A549 (cell line): ENCODE measurements at places on chromosomes 5 and 9. TPM values are rescaled to one million over a fixed set of nuclear protein-coding genes. Genes with fewer than 3 reads are reported as not detected.
A peak's percentile ranks its signal among the peaks of the same experiment; 100 is the strongest.

DNA sequence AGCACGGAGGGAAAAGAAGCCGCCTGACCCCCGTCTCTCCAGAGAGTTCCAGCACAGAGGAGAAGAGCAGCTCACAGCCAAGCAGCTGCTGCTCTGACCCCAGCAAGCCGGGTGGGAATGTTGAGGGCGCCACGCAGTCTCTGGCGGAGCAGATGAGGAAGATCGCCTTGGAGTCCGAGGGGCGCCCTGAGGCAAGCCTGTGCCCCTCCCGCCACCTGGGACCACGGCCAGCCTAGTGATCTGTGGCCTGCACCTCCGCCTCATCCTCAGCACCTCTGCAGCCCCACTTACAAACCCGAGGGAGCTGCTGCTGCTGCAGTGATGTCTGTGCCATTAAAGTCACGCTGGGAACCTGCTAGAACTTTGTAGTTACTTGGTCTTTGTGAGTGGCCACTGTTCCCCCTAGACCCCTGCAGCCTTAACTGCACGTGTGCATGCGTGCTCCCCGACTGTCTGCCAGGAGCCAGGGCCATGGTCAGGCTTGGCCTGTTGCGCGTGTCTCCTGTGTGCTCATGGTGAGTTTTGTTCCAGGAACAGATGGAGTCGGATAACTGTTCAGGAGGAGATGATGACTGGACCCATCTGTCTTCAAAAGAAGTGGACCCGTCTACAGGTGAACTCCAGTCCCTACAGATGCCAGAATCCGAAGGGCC is 12.5 kb downstream of the SQSTM1 start:
- DNase-seq: no peak

GRCh38 chr9:135661816-135662560 is 1.1 kb upstream of the LCN9 start:
- DNase-seq: no peak

DNA sequence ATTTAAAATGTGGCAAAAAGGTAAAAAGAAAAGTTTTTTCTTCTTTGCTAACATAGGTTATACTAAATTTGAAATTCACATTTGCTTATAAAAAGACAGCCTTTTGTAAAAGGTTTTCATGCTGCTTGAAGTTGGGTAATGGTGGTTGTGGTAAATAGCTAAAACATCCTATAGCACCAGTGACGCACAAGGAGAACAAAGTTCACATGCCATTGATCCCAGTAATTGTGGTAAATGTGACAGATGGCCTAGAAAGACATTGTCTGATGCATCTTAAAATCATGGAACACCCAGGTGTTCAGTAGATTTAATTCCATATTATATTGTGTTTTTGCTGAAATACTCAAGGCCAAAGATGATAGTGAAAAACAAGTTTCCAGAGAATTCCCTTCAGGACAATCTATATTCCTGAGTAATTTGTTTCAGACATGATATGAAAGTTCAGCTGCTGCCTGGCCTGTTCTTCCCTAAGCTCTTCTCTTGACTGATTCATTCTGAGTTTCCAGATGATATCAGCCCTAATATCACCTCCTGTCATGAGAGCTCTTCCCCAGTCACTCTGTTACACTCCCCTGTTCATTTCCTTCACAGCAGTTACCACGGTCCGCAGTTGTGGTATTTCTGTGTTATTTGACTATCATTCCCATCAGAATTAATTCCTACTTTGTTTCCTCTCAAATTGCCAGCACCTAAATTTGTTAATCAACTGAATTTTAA is 4.6 kb upstream of the FBXL17 start:
- DNase-seq: no peak

GRCh38 chr5:169300468-169301385 is at the start of gene SLIT3:
TSS of gene SLIT3 (minus strand) at chr5:169301139. CDS start at chr5:169300709, 430 bp downstream.
- DNase-seq: peak; percentile 89

DNA sequence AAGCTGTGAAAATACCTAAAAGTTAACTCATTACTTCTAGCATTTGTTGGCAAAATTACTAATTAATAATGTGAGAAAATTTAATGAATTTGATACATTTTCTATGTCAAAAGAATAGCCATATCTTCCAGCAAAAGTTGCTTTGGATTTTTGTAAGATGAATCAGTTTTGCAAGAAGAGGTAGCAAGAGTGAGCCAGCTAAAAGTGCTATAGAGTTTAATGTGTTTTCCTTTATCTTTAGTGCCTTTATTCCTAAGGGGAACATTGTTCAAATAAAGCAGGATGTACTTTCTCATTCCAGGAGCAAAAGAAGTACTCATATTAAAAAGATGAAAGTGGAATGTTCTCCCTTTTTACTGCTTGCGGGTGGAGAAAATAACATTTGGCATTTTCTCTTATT is 622.2 kb downstream of the ANXA1 start:
- no peak for DNase-seq

GRCh38 chr5:138051441-138052296 is 18.8 kb upstream of the FAM13B start:
- DNase-seq: no peak

PRXL2C gene
- polyA plus RNA-seq: 7.6 to 7.9 TPM (median 7.7 TPM) in 3 replicates

DNA sequence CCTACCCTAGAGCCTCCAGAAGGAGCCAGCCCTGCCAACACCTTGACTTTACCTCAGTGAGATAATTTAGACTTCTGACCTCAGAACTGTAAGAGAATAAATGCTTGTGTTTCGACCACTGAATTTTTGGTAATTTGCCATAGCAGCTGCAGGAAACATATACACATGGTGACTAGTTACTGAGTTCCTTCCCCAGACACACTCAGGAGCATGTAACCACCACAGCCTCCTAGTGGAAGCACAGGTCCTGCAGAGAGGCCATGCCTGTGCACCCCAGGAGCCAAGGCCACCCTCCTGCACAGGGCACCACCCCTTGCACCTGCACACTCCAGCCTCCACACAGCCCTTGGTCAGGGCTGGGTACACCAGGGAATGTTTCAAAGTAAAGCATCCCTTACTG is 7.6 kb upstream of the CAMSAP1 start:
- no peak for DNase-seq
